Immature natural killer cell (primary cell): ENCODE measurements at places on chromosomes 5 and 9.

DNA sequence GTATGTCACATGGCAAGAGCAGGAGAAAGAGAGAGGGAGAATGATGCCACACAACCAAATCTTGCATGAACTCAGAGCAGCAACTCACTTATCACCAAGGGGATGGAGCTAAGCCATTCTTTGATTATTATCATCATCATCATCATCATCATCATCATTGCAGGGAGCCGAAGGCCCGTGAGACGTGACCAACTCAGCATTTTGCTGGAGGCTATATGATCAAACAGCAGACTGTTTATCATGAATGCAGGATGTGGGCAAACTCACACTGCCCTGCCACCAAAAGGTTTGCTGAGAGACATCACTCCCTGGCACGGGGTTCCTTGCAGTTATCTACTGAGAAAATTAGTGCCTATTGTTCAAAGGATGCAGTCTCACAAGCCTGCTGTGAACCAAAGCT lies 8.6 kb upstream of the ZNF169 start:
- DNase-seq, result no peak

DNA sequence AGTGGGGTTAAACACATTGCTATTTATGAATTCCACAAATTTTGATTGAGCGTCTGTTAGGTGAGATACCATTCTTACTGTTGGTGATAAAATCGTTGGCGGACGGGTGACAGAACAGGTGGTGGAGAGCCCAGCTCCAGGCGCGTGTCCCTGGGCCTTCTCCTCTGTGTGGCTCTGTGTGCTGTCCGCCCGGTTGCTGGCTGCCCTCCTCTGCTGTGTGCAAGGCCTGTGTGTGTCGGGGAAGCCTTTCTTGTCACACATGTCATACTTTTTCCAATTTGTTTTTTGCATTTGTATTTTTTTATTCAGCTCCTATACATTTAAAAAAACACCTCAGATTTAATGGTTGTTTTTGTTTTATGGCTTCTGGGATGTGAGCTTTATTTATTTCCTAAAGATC lies 33.9 kb downstream of the TENT4A start:
- DNase-seq, result no peak

- no peak for DNase-seq
These were observed 58.5 kb downstream of the BRINP1 start for GRCh38 chr9:119310741-119311140.

- no peak for DNase-seq
These were observed 52.4 kb downstream of the ERGIC1 start for GRCh38 chr5:172886476-172886875.

DNA sequence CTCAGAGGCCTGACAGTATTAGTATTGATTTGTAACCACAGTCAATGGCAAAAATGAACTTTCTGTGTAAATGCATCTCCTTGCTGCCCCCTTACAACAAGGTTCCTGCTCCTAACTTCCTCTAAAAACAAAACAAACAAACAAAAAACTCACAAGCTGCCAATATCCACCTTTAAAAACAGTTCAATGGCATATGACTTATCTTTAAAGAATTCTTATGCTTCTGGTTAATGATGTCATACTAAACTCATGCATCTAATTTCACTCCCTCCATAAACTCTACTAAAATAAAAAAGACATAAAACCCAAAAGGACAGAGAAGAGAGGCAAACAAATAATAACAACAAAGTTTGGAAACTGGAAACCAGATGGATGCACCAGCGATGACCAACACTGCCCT lies 9.0 kb upstream of the OR1N1 start:
- DNase-seq, result no peak

- DNase-seq, result no peak
These were observed 630.5 kb downstream of the ACTL7B start for GRCh38 chr9:108225149-108225800.

DNA sequence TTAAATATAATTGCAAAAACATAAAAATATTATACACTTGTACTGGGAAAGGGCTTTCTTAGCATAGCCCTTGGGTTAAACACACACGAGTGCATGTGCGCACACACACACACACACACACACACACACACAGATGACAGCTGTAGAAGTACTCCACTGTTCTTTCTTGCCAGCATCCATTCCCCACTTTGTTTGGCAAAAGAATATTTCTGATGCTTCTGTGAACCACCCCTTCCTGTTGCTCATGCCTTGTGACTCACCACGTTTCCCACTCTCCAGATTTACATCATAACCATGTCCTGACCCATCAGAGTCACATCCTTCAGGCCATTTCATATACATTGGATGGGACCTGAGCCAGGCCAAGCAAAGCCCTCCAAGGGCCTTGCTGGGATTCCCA lies 280.1 kb downstream of the DNAH5 start:
- DNase-seq, result no peak

DNA sequence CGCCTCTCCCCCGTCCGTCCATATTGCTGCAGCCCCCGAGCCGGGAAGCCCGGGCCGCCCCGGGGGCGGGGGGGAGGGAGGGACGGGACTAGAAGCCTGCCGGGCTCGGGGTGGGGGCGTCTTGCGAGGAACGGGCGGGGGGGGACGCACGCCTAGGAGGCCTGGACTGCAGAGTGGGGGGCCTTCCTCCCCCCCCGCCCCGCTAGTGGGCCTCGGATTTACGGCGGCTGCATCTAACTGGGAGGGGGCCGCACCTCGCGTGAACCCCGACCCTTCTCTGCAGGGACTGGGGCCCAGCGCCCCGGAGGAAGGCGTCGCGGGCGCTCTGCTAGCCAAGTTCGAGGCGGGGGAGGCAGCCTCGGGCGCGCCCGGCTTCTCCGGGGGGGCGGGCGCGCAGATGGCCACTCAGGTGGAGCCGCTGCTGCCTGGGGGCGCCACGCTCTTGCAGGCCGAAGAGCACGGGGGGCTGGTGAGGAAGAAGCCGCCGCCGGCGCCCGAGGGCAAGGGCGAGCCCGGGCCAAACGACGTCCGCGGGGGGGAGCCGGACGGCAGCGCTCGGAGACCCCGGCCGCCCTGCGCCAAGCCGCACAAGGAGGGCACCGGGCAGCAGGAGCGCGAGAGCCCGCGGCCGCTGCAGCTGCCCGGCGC lies at the start of gene LARP1:
LARP1 (plus strand) TSS at position 17 of the 648 bp plus-strand sequence; CDS start at position 398, 381 bp downstream.
- no peak for DNase-seq

- DNase-seq, result peak; percentile 5
These were observed 405.4 kb upstream of the ACTBL2 start for GRCh38 chr5:57887851-57888621.

GRCh38 chr5:101929628-101930027 lies 366.5 kb downstream of the SLCO4C1 start:
- DNase-seq, result no peak
